Stimulated activated naive CD4-positive, alpha-beta T cell (primary cell): ENCODE measurements at places on chromosomes 3 and 15.

DNA sequence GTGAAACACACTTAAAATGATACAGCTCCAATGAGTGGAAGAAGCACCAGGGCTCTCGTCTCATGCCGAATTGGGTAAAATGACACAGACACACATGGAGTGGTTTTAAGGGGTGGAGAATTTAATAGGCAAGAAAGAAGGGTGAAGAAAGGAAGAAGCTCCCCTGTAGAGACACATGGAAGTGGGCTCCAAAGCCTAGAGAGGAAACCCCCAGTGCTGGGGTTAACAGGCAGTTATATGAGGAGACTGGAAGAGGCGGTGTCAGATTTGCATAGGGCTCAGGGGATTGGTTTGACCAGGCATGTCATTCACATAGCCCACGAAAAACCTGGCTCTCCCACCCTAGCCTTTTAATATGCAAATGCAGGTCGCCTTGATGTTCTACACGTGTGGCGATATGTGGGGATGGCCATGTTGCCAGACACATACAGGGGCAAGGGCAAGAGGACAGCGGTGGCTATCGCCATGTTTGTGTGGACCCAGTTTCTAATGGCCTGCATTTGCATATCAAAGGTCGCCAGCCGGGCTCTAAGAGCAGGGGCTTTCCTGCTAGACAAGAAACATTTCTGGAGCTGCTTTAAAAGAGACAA lies 1.9 kb upstream of the DPH6 start:
- no peak for DNase-seq

GRCh38 chr3:179902061-179902460 lies 134.7 kb downstream of the PEX5L start:
- no peak for DNase-seq

DNA sequence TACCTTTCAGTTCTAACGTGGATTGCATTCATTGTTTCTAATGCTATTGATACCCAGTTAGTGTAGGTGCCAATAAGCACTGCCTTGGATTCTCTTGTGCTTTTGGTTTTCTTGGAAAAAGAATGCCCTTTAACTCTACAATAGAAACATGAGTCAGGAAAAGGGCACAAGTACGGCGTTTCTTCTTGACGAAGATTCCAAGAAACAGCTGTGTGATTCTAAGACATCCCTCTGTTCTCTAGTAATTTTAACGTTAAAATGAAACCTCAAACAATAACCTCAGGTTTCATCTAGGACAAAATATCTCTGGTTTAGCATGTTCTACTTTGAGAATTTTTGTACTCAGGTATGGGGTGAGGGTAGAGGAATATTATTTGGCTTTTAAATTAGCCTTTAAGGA lies 540.5 kb upstream of the ATP11B start:
- no peak for DNase-seq

- DNase-seq: no peak
These were observed 62.0 kb downstream of the DAPK2 start for GRCh38 chr15:63984331-63984730.

- no peak for DNase-seq
These were observed 166.5 kb upstream of the THRB start for GRCh38 chr3:24661175-24661584.

DNA sequence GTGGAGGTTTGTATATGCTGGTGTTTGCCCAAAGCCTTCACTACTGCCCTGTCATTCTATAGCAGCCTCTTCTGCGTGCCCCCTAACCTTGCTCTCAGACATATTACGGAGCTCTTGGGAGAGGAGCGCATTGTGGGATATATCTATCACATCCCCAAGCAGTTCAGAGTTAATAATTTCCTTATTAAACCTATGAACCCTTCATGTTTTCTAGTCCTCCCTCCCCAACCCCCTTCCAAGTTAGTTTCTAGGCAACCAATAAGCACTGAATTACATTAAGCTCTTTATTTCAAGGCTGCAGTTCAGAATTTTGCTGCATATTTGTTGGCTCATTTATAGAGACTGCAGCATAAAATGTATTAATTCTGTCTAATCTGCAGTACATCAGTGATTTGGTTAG lies 57.3 kb upstream of the GRM7 start:
- no peak for DNase-seq

- DNase-seq: no peak
These were observed 63.5 kb downstream of the OTOL1 start for GRCh38 chr3:161560008-161560637.

DNA sequence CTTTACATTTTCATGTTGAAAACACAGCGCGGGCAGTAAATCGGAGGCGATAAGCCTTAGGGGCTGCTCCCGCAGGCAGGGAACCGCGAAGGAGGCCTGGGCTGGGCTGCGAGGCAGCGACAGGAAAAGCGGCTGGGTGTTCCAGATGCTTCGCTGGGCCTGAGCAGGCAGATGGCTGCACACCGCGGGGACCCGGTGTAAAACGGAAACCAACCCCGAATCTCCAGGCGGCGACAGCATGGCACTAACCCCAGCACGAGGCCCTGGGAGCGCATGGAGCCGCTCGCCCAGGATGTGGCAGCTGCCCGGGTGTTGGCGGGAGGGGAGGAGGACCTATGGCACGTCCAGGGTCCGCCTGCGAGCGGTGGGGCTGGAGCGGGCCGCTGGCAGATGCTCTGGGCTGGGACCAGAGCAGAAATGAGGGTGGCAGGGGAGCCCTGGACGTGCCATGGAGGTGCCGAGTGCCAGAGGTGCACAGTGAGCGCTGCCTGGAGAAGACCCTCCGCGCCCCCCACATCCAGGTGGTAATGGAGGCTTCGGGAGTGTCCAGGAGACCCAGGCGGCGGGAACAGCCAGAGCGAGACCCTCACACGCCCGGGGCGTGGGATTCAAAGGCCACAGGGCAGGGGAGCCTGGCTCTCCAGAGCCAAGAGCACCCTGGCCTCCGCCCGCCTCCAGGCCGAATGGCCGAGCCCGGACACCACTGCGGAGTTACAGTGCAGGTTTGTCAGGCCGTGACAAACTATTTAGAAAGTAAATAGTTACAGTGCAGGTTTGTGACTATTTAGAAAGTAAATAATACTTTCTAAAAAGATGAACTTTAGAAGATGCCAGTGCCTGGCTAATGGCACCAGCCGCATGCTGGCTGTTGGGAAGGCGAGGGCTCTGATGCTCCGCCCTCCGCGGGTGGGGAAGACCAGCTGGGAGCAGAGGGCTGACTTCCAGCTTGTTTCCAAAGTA lies 293.6 kb downstream of the OCA2 start:
- DNase-seq: no peak

DNA sequence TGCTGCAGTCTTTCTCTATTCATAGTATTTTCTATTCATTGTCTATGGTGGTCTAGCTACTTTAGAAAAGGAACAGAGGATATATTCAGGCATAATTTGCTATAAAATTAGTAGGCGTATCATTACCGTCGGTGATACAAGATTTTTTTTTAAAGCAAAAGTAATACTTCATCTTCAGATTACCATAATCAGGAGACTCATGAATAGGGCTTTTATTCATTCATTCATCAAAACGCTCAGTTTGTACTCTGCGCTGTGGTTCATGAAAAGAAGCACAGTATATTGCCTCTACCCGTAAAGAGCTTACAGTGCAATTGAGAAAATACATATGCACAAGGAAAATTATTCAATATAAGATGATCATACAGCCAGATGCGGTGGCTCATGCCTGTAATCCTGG lies 136.7 kb upstream of the CHRM5 start:
- no peak for DNase-seq

DNA sequence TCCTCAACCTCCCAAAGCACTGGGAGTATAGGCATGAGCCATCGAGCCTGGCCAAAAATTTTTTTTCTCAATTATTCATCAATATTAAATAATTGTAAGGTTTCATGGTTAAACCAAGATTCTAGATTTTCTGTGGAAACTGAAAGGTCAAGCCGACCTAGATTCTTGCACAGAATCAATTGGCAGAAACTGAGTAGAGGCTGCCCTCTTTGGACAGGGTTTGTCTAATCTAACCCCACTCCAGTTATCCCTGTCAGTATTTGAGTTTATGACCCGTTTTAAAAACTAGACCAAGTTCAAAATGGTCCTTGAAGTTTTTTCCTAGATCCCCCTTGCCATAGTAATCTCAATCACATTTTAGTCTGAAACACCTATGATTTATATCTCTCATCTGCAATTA lies 8.6 kb upstream of the ADAM10 start:
- DNase-seq: no peak

DNA sequence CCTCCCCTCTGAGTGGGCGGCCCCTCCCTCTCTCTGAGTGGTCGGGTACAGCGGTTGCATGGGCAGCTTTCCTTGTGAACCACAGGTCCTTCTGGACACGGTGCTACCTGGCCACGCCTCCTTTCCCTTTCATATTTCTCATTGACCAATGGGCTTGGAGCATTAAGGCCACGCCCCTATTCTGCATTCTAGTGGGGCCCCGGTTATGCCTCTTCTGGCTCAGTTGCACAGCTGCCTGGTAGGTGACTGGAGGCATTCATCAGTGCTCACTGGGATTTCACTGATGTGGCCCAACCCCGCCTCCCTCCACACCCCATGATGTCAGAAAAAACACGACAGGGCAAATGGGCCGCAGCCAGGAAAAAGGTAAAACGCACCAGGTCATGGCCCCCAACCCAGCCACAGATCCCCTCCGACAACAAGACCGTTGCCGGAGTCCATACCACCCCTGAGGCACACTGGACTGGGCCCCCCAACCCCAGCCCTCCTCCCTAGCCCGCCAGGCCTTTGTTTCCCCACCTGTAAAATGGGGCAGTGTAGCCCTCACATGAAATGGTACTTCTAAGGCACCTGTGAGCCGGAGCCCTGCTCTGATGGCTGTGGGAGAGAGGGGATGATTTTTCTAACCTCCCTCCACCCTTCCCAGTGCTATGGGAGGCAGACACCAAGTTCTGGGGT lies 26.3 kb downstream of the NGRN start:
- DNase-seq: no peak

- DNase-seq: no peak
These were observed 320.6 kb downstream of the MECOM start for GRCh38 chr3:169342652-169343505.

GRCh38 chr3:121545049-121545573 lies 677 bp downstream of the POLQ start:
- no peak for DNase-seq

DNA sequence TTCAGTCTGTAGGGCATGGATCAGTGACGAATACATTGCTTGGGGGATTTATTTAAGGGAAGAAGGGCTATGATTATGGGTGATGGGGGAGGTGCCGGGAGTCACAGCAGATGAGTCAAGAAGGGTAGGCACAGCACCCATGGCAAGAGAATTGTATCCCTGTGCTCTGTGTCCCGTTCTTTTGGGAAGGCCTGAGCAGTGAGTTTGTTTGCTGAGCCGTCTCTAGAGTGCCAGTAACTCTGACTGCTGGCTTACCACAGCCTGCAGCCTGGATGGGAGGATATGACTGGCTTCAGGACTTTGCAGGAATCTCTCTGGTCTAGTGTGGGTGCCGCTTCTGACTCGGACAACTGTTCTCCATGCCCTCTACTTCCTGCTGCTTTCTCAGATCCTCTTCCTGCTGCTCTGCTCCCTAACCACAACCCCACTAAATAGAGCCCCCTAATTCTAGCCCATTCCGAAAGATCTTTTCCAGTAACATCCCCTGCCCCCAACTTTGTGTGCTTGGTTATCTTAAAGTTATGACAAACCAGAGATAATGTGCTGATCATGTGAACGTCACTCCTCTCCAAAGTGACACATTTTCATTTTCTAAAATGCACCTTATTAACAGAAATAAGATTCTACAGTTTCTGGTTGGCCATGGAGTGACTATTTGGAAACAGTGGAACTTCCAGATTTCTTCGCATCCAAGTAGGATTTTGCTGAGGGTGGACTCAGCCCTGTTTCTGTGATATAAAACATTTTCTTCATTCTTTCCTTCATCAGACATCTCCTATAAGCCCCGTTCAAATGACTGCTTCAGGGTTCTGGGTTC lies 239.0 kb downstream of the SLCO3A1 start:
- no peak for DNase-seq

DNA sequence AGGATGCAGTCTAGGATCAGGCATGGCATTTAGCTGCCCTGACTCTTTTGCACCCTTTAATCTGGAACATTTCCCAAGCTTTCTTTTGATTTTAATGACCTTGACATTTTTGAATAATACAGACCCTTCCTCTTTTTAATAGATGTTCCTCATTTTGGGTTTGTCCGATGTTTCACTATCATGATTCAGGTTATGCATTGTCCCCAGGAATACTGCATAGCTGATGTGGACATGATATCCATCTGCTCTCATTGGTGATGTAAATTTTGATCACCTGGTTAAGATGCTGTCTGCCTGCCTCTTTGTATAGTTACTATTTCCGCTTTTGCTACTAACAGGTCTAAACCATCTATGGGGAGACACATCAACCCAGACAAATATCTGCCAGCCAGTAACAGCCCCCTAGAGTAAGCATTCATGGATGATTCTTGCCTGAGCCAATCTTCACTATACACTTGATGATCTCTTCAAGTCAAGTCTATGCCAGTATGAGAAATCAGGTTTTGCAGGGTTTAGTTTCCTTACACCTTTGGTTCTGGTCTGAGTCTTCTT lies 50.6 kb upstream of the ULK4 start:
- DNase-seq: peak; percentile 43

- DNase-seq: no peak
These were observed 28.6 kb downstream of the LRTM1 start for GRCh38 chr3:54899273-54899672.

DNA sequence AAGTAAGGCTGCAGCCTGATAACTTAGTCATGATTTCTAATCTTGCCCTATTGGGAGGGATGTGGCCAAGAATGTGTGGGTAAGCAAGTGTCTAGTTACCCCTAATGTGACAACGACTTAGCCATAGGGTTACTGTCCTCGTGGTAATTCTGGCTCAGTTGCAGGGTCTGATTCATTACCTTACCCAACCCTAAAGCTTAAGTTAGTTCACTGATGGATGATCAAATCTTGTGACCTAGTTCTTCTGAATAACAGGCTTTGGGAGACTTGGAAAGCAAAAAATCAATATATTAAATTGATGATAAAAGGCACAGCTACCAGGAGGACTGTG lies 1.6 kb upstream of the INTS14 start:
- no peak for DNase-seq

DNA sequence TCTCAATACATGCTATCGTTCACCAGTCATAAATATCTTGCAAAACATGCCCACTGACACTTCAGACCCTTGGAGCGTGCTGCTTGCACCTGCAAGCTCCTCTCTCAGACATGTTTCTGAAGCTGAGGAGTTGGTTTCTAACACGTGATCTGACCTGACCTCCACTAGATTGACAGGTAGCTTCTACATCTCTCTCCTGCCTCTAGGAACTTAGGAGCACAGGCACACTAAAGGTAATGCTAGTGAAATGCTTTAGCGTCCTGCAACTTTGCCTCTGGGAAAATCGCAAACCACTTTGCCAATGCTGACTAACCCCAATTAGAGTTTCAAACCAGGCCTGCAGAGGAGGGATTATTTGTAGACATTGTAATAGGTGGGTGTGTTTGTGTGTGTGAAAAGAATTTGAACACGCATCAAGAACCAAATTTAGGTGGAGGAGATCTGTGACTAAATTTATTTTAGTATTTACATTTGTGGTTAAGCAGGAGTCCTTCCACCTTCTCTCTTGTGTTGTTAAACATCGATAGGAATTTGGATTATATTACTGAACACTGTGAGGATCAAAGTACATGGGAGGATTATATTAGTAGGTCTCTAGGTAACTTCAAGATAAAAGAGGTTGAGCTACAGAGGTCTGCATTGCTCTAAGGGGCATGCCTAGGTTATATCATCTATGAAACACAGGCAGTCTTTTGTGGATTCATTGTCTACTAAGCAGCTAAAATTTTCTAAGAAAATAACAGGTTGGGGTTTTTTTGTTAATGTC lies 86.7 kb upstream of the ZBED2 start:
- no peak for DNase-seq

GRCh38 chr15:61651267-61651666 lies 409.0 kb downstream of the VPS13C start:
- DNase-seq: no peak
